ENCODE measurements at places on chromosomes 6 and 20. TPM values are rescaled to one million over a fixed set of nuclear protein-coding genes. Genes with fewer than 3 reads are reported as not detected.

Gene HLA-DOA
- polyA plus RNA-seq = 3.0 TPM

DNA sequence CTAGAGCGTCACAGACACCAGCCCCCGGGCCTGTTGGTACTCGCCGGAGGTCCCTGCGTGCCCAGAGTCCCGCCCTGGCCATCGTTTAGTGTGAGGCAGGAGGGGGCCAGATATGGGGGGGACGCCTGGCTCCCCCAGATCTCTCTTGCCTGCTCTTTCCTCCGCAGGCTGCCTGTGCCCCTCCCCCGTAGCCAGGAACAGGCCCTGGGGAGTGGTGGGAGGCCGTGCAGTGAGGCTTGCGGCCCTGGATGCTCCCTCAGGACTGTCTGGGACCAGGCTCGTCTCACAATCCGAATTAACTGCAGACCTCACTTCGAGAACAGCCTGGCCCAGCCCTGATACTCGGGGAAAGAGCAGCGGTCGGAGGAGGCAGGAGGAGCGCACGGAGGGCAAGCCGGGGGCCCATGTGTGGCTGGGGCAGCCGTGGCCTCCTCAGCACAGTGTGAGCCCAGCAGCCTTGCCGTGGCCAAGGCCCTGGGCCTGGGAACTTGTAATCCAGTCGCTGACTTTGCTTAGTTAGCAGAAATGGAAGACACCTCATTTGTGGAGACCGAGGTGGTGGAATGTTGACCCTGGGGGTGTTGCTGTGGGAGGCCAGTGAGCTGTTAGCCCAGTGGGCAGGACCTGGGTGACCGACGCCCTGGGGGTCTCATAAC lies 28.7 kb downstream of the FRMD1 start:
- DNase-seq = peak; percentile 81

- DNase-seq = no peak
Measured at GRCh38 chr6:147156799-147157382, 47.3 kb upstream of the STXBP5 start.

- DNase-seq = no peak
Measured at GRCh38 chr6:90835596-90836212, 248.8 kb upstream of the MAP3K7 start.

DNA sequence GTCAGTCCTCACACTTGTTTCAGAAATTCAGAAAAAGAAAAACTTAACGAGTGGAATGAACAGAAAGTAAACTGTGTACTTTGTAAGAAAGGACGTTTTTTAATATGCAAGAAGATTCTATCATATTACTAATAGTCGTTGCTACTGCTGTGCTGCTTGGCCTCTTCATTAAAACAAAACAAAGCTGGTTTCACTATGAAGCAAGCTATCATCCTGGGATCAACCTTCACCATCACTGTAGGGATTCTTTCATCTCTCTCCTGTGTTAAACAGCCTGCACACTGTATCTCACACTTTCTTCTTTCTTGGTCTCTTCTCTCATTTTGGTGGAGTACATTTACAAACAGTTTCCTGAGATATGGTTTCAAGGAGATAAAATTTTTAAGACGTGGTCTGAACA lies 284.2 kb downstream of the BTBD9 start:
- DNase-seq = no peak

Data from left lung (tissue), 14 donors.